RKO (cell line): ENCODE measurements at places on chromosomes 5 and 9.

- DNase-seq, result no peak
Measured at GRCh38 chr5:157486221-157486681, 26.2 kb downstream of the NIPAL4 start.

DNA sequence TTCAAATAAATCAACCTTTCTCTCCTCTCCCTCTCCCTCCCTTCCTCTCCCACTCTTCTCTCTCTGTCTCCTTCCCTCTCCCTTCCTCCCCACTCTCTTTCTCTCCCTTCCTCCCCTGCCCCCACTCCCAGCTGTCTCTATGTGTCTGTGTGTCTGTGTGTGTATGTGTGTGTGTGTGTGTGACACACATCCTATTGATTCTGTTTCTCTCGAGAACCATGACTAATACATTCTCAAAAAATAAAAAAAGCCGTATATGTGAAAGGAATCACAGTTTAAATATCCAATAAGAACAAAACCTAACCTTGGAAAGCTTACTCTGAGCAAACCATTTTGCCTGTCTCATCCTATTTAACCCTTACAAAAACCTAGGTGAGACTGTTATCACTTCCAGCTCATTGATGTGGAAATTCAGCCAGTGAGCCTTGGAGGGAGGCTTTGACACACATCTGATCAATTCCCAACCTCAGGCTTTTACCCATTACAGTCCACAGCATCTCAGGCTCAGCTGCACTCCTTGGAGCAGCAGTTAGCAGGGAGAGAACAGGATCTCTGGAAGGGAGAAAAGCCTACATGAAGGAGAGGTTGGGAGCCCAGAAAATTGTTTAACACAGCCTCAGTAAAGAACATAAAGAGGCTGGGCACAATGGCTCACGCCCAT, 8.3 kb downstream of the HSD17B3 start:
- DNase-seq, result peak; percentile 44

GRCh38 chr9:133359399-133360175, 3.2 kb downstream of the SURF2 start:
- no peak for DNase-seq

GRCh38 chr5:133192716-133193115, 140.9 kb downstream of the HSPA4 start:
- DNase-seq, result no peak

- DNase-seq, result no peak
Measured at GRCh38 chr5:180155365-180155926, 53.6 kb downstream of the RASGEF1C start.

DNA sequence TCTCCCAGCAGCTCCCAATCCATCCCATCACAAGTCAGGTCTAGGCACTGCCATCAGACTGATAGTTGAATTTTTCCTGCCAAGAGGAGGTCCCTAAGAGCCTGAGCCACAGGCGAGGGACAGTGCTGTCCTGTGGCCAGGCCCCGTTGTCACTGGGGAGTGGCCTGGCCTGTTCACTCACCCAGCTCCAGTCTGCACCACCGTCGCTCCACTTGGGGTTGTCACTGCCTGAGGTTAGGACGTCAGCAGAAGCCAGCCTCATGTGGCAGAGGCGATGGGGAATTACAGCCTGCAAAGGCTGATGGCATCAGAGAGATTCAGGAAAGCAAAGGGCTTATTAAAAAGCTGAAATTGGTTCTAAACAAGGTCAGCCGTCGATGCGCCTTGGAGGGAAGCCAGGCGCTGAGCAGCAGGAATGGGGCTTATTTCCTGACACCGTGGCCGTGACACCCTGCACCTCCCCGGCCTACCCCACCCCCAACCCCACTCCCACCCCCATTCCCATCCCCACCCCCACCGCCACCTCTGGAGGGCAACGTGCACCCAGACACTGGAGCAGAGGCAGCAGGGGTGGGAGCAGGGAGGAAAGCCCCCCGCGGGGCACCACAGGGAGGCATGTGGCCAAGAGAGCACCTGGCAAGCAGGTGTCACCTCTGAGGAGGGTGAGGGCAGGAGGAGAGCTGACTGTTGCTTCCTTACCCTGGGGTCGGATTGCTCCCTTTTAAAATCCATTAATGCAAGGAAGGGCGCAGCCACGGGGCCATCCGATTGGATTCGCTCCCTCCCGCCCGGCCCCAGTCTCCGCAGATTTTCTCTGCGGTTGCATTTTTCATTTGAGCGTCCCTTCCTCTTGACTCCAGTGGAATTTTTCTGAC, 3.1 kb upstream of the DBH start:
- DNase-seq, result no peak

- no peak for DNase-seq
Measured at GRCh38 chr9:22838266-22838665, 391.6 kb downstream of the DMRTA1 start.

- DNase-seq, result no peak
Measured at GRCh38 chr5:120298981-120299380, 165.1 kb upstream of the PRR16 start.

DNA sequence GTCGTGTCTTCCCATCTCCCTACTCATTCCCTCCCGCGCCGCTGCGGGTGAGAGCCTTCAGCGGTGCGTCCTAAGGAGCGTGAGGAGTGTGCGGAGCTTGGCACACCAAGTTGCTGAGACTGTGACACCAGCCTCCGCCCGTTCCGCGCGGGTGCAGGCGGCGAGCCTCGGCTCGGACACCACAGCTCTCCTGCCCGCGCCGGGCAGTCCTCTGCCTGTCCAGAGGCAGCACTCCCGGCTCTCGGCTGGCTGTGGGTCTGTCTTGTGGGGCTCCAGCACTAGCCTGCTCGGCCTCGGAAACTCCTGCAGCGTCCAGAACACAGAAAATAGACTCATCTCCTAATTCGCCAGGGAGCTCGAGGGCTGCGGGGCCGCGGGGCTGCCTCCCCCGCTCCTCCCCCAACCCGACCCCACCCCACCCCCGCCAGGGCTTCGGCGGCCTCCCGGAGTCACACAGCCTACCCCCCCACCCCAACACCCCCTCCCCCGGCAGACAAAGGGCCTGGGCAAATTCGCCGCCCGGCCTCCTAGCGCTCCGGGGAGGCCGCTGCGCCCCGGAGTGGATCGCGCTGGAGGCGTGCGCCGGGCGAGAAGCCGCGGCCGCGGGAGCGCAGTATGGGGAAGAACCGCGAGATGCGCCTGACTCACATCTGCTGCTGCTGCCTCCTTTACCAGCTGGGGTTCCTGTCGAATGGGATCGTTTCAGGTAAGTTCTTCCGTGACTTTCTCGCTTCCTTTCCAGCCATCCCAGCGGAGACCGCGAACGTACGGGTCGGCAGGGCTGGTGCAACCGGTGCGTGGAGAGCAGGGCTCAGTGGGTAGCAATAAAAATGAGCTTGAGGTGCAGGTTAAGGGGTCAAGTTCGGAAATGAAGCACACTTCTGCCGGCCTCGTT, at the start of gene ADAMTS19:
Gene ADAMTS19, plus strand, starts transcription at position 522 of the 895 bp plus-strand sequence. Its CDS starts 94 bp downstream, at position 616.
- no peak for DNase-seq

- DNase-seq, result no peak
Measured at GRCh38 chr9:61666849-61667371, 477.1 kb downstream of the SPATA31A7 start.

DNA sequence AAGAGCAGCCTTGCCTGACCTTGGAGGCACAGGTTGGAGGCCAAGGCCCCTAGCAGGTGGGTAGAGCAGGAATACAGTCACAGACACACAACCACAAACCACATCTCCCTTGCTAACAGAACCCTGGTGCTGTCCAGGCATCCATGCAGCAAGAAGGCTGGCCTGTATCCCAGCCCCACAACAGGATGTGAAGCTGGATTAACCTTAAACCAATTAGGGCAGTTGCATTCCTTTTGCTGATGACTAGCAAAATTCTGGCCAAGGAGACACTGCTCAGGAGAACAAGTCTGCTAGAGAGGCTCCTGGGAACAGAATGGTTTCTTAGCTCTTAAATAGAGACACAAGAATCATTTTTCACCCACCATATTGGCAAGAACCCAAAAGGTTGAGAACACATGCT, 97.8 kb downstream of the C5orf15 start:
- DNase-seq, result no peak

DNA sequence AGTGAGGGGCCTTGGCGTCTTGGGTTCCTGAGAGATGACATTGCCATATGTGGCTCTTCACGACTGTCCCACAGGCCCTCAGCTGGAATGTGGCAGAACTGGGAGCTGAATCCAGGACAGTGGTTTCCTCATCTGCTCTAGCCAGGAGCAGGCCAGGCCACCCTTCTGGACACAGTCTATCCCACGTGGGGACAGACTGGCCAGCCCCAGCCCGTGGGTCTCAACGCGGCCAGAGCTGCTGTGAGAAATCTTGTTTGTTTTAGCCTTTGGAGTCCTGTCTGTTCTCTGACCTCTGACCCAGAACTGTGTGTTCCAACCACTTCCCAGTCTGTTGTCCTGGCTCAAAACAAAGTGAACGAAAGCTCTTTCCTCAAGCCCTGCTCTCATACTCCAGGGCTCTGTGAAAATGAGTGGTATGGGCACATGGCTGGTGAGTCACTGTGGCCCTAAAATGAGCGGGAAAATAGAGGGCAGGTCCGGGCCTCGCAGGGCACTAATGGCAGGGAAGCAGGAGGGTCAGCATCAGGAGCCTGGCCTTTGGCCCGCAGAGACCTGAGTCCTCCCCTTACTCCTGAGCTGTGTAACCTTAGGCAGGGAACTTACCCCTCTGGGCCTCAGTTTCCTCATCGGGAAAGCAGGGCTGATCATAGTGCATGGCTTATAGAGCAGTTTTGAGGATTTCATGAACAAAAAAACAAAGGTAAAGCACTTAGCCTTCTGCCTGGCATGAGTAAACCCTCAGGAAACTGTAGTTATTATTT, 34.8 kb upstream of the GLRX start:
- no peak for DNase-seq

DNA sequence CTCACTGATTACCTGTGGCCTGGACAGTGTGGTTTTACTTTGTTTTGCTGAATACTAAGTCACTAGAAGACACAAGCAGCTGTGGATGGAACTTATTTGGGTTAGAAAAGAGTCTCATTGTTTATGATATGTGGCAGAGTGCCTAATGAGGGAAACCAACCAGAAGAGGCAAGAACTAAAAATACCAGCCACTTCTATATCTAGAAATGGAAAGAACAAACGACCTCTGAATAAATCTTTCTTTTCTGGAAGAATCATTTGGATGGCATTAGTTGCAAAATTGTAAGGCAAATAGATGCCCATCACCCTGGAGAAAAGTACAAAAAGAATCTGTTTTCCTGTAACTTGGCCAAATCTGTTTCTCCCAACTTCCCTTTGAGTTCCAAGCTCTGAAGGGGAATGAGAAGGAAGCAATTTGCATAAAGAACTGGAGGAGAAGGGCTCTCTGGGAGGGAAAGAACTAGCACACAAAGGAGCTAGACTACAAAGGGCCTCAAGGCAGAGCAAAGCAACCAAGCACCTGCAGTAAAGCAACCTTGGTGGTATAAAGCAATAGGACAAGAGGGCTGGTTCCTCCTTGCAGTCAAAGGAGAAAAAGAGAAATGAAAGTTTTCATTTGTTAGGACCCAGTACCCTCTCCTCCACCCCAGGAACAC, 455.4 kb downstream of the CAAP1 start:
- no peak for DNase-seq

DNA sequence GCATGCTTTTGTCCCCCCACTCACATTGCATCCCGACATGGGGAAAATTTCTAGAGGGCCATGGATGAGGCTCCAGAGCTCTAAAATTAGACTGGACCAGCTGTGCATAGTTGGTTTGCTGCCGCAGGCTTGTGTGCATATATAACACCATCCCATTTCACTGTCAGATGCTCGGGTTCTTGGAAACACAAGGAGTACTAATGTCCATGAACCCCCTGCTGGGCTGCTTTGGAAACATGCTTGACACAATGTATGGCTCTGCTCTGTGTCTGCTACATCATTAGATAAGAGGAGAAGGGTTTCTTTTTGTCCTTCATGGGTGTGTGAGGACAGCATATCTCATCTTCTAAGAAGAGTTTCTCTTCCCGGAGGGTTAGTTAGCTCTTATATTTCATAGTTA, 292.1 kb upstream of the RORB start:
- no peak for DNase-seq

DNA sequence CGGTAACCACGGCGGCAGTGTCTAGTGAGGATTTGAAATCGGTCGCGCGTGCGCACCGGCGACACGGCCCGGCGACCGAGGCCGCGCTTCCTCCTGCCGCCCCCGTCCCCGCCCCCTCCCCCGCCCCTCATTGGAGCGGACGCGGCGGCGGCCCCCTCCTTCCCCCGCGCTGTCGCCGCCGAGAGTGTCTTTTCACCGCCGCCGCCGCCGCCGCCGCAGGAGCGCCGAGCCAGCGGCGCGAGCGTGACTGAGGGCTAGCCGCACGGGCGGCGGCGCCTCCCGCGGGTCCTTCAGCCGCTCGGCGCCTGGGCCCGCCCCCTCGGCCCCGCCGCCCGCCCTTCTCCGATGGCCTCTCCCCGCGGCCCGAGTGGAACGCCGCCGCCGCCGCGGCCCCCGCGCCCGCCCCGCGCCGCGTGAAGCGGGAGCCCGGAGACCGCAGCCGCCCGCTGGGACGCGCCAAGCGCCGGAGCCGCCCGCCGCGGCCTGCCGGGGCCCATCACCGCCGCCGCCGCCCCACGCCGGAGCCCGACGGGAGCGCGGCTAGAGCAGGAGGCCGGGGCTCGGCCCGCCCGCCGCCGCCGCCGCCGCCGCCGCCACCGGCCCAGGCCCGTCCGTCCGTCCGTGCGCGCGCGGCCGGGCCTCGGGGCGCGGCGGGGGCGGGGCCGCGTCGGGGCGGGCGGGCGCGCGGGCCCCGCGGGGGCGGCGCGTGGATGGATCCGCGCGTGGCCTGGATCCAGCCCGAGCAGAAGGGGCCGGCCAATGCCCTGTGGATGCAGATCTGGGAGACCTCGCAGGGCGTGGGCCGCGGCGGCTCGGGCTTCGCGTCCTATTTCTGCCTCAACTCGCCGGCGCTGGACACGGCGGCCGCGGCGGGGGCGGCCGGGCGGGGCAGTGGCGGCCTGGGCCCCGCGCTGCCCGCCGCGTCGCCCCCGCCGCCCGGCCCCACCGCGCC, at the start of gene TENT4A:
Gene TENT4A, plus strand, starts transcription at position 159 of the 952 bp plus-strand sequence. Its CDS starts 552 bp downstream, at position 711.
- no peak for DNase-seq

DNA sequence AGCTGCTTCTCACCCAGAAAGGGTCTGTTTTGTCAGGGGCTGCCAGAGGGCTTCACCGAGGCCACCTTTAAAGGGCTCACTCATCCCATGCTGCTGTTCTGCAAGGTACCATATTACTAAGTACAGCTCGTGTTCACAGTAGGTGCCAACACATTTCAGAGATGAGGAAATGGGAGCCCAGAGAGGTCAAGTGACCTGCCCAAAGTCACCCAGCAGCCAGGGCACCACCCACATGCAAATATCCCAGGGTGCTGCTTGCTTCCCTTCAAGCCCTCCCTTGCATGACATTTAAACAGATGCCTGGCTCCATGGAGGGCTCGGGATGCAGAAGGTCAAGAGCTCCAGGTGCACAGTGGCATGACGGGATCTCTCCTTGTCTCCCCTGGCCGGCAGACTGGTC, 123.5 kb upstream of the SARDH start:
- DNase-seq, result no peak

- DNase-seq, result peak; percentile 73
Measured at GRCh38 chr5:36877667-36878391, 1.3 kb downstream of the NIPBL start.
